WTC11 (cell line): ENCODE measurements at places on chromosomes 6 and 20.

GRCh38 chr20:62651285-62652021 lies 9.2 kb downstream of the SLCO4A1 start:
- no peak for DNase-seq

GRCh38 chr6:53793318-53794136 lies 1.3 kb upstream of the LRRC1 start:
- DNase-seq, result peak; percentile 38

GRCh38 chr20:58567437-58567836 lies 52.2 kb upstream of the APCDD1L start:
- no peak for DNase-seq

GRCh38 chr6:111823831-111824607 lies 49.2 kb downstream of the FYN start:
- DNase-seq, result no peak

- DNase-seq, result no peak
These were observed 408.9 kb downstream of the CDKAL1 start for GRCh38 chr6:20943040-20943627.

DNA sequence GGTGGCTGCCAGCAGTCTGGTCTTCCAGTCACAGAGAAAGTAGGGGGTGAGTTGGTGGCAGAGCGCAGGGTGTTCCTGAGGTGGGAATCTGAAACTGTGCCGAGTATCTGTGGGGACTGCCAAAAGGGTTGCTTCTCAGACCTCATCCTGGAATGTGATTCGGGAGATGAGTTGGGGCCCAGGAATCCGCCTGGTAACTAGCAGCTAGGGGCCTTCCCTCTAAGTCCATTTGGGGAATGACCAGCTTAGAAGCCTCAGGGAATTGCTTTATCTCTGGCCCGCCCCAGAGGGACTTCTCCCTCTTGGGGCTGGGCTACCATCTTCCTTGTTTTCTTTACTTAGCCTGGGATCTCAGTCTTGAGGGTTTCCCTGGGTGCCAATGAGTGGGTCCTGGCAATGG lies 49.6 kb downstream of the MOCS1 start:
- no peak for DNase-seq
